ENCODE measurements at places on chromosomes 1 and 21. TPM values are rescaled to one million over a fixed set of nuclear protein-coding genes. Genes with fewer than 3 reads are reported as not detected.

The C1QB gene
- total RNA-seq = not detected

The ANKRD34A gene
- total RNA-seq = 1.8 TPM

The XCL1 gene
- total RNA-seq = 38.3 TPM

The S100A8 gene
- total RNA-seq = not detected

The ADORA3 gene
- not detected for total RNA-seq

The TSPEAR gene
- not detected for total RNA-seq

The ASPM gene
- total RNA-seq = 87.5 TPM

The RNU1-1 gene
- 1,730 TPM for total RNA-seq

The NHLH1 gene
- total RNA-seq = 0.47 TPM

The GBP3 gene
- total RNA-seq = 18.9 TPM

All from activated CD8-positive, alpha-beta T cell treated with anti-CD3 and anti-CD28 coated beads, Interleukin-2, amount 10 ng/mL, durations not matched to agents 7 days and 5 days (primary cell).